Right atrium auricular region (tissue), 2 donors: ENCODE measurements at places on chromosomes 11 and 22. TPM values are rescaled to one million over a fixed set of nuclear protein-coding genes. Genes with fewer than 3 reads are reported as not detected.

DNA sequence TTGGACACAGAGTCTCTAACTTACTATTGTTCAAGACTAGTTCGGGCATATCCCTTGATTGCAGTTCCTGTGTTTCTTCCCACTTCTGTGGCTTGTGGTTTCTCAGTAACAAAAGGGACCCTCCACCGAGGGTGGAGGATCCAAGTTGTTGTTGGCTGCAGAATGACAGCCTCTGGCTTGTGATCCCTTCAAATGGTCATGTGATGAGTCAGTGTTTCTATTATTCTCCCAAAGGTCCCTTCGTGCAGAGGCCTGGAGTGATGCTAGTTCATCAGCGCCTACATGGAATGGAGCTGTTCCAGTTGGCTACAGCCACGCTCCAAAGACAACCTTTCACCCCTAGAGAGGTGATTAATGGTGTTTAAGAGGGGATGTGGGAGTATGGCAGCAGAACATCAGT lies 2.6 kb upstream of the VWCE start:
- no peak overlapping the region for H3K4me3 ChIP-seq
- no peaks in the 10 kb centered on the region for H3K27me3 ChIP-seq
- DNase-seq, result peak; percentile 69
- H3K4me1 ChIP-seq, result peaks cover 44% of the 10 kb centered on the region

DNA sequence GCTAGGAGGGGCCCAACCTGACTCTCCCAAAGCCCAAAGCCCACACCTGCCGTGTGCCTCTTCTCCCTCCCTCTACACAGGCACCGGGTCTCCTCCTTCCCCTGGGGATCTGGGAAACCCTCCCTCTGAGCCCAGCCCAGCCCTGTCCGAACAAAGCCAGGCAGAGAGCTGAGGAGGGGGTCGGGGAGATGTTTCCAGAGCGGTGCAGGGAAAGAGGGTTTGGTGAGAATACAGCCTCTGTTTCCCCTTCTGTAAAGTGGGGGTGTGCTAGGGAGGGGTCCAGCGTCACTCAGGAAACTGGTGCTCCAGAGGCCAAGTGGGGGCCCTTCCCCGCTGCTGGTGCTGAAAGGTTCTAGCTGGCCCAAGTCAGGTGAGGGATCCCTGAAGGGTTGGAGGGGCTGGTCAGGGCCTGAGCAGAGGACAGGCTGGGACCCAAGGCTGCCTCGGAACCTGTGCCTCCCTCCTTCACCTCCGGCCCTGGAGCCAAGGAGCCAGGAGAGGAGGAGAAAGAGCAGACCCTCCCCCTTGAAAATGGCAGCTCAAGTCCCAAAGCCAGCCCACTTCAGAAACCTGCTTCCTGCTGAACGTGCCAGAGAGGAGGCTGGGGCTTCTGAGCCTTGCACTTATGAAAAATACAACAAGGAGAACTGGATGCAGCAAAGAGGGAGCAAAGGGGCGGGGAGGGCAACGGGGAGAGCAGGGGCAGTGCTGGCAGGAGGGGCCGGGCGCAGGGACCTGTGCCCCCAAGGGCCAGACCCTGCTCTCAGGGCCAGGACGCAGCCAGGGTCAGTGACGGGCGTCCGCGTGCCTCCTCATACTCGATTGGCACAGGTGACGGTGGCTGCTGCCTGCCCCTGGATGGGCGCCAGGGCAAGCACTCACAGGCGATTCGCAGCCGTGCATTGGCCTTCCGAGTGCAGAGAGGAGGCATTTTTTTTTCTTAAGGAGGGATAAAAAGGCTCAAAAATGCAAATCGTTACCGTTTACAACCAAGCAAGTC lies 43.2 kb downstream of the MACROD1 start:
- H3K27me3 ChIP-seq, result no peaks in the 10 kb centered on the region
- no peaks in the 10 kb centered on the region for H3K36me3 ChIP-seq
- DNase-seq, result no peak
- no peak overlapping the region for H3K4me3 ChIP-seq
- H3K27ac ChIP-seq, result peak overlapping the region; percentile 7

The DCHS1 gene
- total RNA-seq, result 23.0 TPM

The SLC6A5 gene
- total RNA-seq, result 0.11 TPM

DNA sequence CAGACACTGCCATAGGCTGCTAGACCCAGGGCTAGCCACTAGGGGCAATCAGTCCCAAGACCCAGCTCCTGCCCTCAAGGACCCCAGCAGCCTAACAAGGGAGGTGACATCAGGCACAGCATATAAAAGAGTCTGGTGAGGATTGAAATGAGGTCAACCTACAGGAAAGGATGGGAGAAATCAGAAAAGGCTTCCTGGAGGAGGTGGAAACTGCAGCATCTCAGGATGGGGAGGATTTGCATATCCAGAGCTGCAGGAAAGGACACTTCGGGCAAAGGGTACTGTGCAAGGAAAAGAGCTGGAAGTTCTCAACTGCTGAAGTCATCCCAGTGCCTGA lies 2.9 kb upstream of the ARFGAP2 start:
- peaks cover 39% of the 10 kb centered on the region for H3K36me3 ChIP-seq
- H3K27me3 ChIP-seq, result no peaks in the 10 kb centered on the region
- no peaks in the 10 kb centered on the region for H3K4me1 ChIP-seq
- no peak overlapping the region for H3K27ac ChIP-seq
- H3K4me3 ChIP-seq, result no peak overlapping the region
- no peak for DNase-seq

DNA sequence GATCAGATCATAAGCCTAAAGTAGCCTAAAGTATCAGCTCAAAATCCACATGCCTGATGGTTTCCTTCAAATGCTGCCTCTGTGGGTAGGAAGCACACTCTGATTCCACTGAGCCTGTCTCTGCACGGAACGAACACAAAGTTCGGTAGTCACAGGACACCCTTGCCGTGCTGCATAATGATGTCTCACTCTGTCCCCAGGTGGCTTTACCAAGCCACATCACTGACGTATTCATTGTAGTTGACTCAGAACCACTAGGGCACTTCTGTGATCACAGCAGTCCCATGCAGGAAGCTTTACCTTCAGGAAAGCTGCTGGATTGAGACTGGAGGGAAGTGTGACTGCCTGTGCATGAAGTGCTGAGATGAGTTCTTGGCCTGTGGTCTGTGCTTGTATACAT lies 147.7 kb downstream of the ATXN10 start:
- H3K27ac ChIP-seq, result no peak overlapping the region
- no peaks in the 10 kb centered on the region for H3K4me1 ChIP-seq
- no peaks in the 10 kb centered on the region for H3K27me3 ChIP-seq
- peaks cover 6% of the 10 kb centered on the region for H3K36me3 ChIP-seq
- no peak overlapping the region for H3K4me3 ChIP-seq
- no peak for DNase-seq

DNA sequence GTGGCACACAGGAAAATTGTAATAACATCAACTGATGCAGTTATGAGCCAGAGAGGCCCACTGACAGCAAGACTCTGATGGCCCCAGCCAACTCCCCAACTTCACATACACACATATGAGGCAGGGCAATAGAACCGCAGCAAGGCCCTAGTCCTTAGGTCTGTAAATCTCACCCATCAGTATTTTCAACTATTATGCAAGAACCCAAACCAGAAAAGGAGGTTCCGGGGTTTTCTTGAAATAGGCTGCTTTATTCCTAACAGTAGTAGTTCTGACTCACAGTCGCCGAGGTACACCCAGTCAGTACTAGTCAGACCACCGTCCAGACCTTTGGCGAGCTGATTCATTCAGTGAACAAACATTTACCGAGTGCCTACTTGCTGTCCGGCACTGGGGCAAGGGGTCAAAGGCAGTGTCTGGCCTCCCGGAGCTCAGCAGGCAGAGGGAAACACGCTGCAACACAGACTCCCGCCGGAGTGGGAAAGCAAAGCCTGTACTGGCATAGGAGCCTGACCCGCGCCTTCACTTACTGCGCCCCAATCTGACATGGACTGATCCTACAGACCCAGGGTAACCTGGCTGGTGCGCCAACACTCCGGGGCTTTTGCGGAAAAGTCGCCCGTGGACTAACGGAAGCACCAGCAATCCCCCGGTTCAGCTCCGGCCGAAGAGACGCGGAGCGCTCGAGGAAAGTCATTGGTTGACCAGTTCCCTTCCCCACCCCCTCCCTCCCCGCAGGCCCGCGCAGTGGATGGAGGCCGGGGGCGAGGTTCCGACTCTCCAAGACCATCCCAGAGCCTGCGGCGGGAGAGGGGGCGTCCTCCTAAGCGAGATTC lies 1.3 kb downstream of the PLEKHA7 start:
- H3K4me3 ChIP-seq, result peak overlapping the region; percentile 77
- peaks cover 7% of the 10 kb centered on the region for H3K4me1 ChIP-seq
- DNase-seq, result peak; percentile 65
- no peaks in the 10 kb centered on the region for H3K36me3 ChIP-seq
- H3K27ac ChIP-seq, result peak overlapping the region; percentile 66
- H3K27me3 ChIP-seq, result no peaks in the 10 kb centered on the region

DNA sequence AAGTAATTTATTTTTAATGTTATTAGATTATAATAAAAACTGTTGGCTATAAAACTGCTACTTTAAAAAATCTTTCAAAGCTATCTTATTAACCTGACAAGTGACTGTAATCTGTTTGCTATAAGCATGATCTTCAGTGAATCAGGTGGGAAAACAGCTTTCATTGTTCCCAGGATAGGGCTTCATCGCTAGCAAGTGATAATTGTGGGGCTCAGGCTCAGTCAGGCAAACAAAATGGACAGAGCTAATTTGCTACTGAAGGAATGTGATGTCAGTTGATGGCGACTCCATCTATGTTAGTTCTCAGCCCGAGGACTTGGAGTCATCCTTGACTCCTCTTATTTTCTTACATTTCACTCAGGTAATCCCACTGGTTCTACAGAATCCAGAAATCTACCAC lies 125.0 kb downstream of the RASSF10 start:
- H3K36me3 ChIP-seq, result no peaks in the 10 kb centered on the region
- no peaks in the 10 kb centered on the region for H3K27me3 ChIP-seq
- no peak overlapping the region for H3K4me3 ChIP-seq
- no peak overlapping the region for H3K27ac ChIP-seq
- DNase-seq, result no peak

The BIK gene
- total RNA-seq, result 0.63 TPM

The SPDYC gene
- not detected for total RNA-seq

GRCh38 chr11:57777969-57778317 lies 16.3 kb downstream of the CTNND1 start:
- H3K4me3 ChIP-seq, result no peak overlapping the region
- no peaks in the 10 kb centered on the region for H3K36me3 ChIP-seq
- no peaks in the 10 kb centered on the region for H3K27me3 ChIP-seq
- no peak for DNase-seq
- peaks cover 100% of the 10 kb centered on the region for H3K4me1 ChIP-seq

The CRYBB3 gene
- not detected for total RNA-seq
